RWPE1 (cell line): ENCODE measurements at places on chromosomes 13 and 19.
A peak's percentile ranks its signal among the peaks of the same experiment; 100 is the strongest.

DNA sequence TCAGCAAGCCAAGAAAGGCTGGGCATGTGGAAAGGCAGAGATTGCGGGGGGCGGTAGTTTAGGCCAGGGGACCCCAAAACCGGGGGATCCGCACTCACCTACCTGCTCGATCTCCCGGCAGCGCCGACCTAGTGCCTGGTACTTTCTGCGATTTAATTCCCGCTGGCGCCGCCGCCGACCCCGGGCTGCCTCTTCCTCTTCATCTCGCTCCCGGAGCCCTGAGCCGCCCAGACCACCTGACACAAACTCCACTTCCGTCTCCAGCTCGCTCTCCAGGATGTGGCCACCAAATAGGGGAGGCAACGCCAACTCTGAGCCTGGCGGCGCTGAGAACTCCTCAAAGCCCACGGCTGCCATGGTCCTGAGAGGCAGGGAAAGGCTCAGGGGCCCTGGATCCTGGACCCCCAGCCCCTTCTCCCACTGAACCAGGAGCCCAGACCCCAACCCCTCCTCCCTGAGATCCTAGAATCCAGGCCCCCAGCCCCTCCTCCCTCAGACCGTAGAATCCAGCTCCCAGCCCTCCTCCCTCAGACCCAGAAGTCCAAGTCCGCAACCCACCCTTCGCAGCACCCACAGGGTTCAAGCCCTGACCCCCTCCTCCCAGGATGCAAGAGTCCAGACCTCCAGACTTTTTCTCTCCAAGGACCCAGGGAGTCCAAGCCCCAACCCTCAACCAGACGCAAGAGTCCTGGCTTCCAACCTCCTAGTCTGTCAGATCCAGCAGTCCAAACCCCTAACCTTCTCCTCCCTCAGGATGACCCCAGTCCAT lies 933 bp downstream of the TFPT start:
- no peak for DNase-seq

DNA sequence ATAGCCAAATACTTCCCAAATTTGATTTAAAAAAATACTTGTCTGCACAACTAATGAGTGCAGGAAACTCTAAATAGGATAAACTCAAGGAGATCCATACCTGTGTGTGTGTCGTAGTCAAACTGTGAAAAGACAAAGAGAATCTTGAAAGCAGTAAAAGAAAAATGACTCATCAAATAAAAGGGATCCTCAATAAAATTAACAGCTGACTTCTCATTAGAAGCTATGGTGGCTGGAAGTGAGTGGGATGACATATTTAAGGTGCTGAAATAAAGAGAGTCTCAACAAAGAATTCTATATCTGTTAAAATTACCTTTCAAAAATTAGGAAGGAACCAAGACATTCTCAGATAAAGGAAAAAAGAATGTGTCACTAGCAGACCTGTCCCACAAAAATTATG lies 13.7 kb downstream of the RNASEH2B start:
- DNase-seq = no peak

DNA sequence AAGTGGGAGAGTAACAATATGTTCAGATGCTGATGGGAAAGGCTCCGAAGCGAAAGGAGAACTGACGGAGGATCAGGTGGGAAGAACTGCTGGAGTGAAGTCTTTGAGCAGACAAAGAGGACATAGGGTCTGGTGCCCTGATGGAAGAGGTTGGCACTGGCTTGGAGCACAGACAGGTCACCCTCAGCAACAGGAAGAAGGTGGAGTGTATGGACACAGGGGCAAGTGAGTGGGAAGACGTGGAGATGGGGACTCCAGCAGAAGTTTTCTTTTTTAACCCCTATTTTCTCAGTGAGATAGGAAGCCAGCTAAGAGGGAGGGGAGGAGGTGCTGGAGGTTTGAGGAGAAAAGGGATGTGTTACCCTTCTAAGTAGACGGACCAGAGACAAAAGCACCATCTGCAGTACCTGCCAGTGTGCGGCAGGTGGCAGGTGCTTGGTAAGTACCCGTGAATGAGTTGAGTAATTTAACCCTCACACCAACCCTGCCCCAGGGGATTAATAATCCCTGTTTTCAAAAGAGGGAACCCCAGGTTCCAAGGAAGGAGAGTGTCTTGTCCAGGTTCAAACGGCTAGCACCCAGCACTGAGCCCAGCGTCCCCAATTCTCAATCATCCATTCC lies 11.2 kb downstream of the HAS1 start:
- DNase-seq = peak; percentile 75

- no peak for DNase-seq
Measured at GRCh38 chr13:86608701-86609100, 809.5 kb upstream of the SLITRK6 start.

- no peak for DNase-seq
Measured at GRCh38 chr13:26016189-26016588, 35.6 kb downstream of the SHISA2 start.

DNA sequence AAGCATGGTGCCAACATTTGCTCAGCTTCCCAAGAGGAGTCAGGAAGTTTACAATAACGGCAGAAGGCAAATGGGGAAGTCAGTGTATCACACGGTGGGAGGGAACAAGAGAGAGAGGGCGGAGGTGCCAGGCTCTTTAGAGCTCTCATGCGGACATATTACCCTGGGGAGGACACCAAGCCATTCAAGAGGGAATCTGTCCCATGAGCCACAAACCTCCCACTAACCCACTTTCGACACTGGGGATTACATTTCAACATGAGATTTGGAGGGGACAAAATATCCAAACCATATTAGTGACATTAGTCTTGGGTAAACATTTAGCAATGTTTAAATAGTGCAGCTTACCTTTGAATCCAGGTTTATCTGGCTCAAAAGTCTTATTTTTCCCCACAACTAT lies 69.9 kb downstream of the SLAIN1 start:
- no peak for DNase-seq

DNA sequence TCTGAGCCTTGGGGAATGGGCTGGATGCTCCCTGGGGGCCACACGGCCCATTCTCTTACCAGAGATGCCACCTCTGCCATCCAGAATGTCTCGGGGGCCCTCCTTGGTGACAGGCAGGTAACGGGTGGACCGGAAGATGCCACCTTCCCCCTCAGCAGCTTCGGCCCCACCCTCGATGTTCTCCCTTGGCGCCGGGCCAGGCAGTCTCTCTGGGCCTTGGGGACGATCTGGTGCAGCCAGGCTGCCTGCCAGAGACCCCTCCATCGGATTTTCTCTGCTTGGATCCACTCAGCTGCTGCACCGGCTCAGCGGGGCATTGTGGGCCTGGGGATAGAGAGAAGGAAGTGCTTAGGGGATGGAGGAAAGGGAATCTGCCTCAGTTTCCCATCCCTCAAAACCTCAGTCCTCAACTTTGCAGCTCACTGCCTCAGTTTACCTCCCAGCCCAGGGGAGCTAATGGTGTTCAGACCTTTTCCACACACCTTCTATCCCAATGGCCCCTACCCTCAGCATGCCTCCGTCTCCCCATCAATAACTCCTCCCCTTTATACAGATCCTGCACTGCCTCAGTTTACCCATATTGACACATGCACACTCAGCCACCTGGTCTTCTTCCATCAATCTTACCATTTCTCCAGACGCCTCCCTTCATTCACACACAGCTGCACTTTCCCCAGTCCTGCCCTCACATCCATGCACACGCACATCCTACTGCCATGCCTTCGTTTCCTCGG lies 1.5 kb downstream of the WIZ start:
- no peak for DNase-seq

DNA sequence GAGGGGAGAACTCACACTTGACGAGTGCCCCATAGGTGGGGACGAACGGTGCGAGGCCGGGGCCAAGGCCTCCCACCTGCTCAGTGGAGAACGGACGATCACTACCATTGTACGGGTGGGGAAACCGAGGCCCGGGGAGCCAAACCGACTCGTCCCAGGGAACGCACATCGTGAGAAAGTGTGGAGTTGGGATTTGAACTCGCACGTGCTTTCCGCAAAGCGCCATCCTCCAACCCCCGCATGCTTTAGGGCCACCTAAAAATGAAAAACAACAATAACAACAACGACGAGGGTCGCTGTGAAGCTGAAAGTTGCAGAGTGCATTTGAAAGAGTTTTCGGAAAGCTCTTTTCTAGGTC lies 458 bp downstream of the ARHGEF1 start:
- no peak for DNase-seq

DNA sequence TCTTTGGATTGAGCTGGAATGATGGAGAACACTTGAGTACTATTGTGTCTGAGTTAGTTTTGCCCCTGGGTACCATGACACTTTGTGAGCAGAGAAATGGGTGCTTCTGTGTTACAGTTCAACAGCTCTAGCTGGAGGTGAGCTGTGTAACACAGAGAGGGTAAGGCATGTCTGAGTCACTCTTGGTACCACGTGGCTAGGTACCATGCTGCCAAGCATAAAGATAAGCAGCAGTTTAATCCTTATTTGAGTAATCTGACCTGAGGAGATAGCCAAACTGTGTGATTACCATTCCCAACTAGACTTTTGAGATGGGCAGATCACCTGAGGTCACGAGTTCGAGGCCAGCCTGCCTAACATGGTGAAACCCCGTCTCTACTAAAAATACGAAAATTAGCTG lies 122.0 kb downstream of the OLFM4 start:
- DNase-seq = peak; percentile 21

- DNase-seq = no peak
Measured at GRCh38 chr13:27962128-27962841, 6.8 kb downstream of the CDX2 start.

- DNase-seq = no peak
Measured at GRCh38 chr13:47639738-47640447, 361.2 kb downstream of the SUCLA2 start.

GRCh38 chr13:34176633-34177032 lies 358.7 kb downstream of the RFC3 start:
- no peak for DNase-seq

- no peak for DNase-seq
Measured at GRCh38 chr13:27973291-27973690, 4.2 kb upstream of the CDX2 start.

DNA sequence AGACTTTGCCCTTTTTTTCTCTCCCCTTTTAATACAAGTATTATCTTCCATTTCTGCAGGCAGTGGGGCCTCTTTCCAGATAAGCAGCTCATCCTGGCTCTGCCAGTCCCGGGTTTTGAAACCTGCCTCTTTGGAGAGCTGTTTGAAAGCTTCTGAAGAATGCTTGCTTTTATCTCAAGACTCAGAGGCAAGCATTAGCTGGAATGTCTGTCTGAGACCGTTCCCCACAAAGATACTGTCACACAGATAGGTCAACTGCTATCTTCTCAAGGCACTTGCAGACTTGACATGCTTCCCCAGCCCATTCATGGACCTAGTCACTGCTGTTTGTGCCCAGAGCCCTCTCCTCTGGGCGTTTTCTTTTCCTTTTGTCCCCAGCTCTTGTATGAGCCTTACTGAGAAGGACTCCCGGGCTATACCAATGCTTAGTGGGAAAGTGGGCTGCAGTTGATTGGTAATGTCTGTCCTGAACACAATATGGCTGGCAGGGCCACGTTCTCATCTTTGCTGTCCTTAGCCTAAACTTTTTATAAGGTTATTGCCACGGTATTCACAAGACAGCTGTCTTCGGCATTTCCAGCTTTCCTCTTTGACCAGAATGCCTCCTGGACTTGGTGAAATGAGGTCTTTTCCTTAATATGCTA lies 13.4 kb downstream of the SERP2 start:
- DNase-seq = no peak

DNA sequence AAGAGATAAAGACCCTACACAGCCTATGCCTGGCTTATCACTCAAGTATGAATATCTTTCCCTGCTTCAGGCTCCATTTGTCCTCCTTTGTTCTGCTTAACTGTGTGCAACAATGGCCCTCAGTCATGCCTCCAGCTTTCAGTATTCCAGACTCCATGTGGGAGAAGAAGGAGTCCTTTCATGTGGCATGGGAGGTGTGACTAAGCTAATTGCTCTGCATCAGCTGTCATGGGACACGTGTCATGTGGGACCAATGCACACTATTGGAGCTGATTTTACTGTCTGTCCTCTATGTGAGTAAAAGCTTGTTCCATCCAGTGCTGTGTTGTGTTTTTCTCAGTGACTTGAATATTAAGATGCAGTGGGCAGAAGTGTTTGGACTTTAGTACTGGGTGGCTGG lies 1198.3 kb downstream of the OLFM4 start:
- no peak for DNase-seq

GRCh38 chr13:21039097-21039800 lies 22.1 kb downstream of the LATS2 start:
- no peak for DNase-seq

- DNase-seq = no peak
Measured at GRCh38 chr13:53240401-53241025, 211.9 kb downstream of the OLFM4 start.

DNA sequence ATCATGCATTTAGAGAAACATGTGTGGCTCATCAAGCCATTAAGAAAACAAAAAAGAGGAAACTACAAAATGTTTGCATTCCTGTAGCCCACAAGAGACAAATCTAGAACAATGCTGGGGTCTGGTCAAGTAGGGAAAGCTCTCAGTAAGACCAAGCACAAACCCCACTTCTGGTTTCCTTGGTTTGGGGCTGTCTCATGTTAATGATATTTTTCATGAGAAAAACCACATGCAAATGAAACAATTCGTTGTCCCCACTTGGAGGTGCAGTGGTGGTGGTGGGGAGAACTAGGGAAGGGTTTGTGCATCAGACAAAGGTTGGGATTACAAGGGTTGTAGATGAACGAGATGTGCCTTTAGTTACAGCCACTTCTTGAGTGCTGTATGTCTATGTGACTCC lies 7.0 kb upstream of the RB1 start:
- DNase-seq = no peak

GRCh38 chr19:5093948-5094718 lies 125.2 kb downstream of the KDM4B start:
- no peak for DNase-seq
